ENCODE measurements at places on chromosomes 5 and 9.
A peak's percentile ranks its signal among the peaks of the same experiment; 100 is the strongest.

GRCh38 chr9:22683700-22684075 lies 237.1 kb downstream of the DMRTA1 start:
- DNase-seq = no peak

- DNase-seq = no peak
These were observed 205.2 kb downstream of the AGTPBP1 start for GRCh38 chr9:85536514-85536913.

DNA sequence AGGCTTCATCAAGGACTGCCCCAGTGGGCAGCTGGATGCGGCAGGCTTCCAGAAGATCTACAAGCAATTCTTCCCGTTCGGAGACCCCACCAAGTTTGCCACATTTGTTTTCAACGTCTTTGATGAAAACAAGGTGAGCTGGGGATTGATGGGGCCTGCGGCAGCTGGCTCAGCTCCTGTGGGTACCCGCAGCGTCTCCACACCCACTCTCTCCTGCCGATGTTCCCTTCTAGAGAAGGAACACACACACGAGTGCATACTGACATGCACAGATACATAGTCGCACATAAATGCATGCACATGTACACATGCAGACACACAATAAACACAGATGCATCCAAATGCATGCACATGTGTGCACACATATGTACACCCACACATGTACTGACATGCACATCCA lies 45.6 kb downstream of the NCS1 start:
- no peak for DNase-seq

DNA sequence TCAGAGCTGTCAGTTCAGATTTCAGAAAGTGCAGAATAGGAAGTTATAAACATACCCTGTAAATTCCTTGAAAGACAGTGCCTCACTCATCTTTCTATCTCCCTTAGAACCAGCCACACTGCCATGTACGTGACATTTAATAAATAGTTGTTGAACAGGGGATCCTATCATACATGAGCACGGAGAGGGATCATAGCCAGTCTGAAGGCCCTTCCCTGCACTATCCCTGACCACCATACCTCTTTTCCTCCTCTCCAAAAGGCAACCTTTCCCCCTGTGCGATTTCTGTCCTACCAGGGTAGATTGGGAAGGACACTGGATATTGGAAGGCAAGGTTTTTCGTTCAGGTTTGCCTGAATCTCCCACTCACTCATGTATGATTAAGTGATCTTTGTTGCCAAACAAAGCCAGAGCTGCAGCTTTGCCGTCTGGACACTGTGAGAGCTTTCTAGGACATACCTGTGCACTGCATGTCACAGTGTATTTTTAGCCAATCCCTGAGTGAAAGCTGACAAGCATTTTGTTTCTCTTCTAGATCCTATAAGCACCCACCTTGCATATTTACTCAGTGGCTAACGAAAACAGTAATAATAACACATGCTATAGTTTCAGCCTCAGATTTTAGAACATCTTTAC lies 986.5 kb upstream of the WWC1 start:
- no peak for DNase-seq

- no peak for DNase-seq
These were observed 608 bp downstream of the ELOVL7 start for GRCh38 chr5:60843386-60843935.

DNA sequence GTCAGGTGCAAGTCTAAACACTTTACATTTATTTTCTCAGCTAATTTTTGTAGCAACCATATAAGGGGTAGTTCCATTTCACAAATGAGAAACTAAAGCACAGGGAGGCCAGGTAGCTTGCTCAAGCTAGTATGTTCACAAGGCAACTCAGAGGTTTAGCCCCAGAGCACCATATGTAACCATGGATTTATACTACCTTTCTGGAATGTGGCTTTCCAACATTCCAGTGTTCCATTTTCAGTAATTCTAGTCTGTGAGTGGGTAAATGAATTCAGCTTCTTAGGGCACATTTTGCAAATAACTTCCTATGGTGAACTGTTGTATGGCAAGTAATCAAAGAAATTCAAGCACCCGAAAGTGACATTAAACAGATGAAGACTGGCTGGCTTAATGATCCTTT lies 25.0 kb upstream of the CAST start:
- no peak for DNase-seq

DNA sequence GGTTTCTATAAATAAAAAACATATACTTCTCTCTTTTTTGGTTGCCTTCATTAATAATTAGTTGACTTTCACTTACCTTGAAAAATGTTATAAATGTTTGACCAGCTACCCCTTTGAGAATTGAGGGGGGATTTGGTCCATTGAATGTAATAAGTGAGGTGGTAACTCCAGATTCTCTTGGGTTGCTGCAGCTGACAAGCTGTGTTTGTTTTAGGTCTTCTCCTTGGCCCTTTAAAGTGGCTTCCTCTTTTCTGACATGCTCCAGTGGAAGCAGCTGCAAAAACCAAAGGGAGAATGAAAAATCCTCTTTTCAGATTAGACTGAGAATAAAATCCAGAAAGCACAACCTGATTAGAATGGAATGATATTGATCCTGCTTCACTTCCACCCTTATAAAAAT lies 410.5 kb downstream of the TMEM38B start:
- DNase-seq = no peak

GRCh38 chr5:121408778-121409177 lies 442.9 kb upstream of the FTMT start:
- no peak for DNase-seq

DNA sequence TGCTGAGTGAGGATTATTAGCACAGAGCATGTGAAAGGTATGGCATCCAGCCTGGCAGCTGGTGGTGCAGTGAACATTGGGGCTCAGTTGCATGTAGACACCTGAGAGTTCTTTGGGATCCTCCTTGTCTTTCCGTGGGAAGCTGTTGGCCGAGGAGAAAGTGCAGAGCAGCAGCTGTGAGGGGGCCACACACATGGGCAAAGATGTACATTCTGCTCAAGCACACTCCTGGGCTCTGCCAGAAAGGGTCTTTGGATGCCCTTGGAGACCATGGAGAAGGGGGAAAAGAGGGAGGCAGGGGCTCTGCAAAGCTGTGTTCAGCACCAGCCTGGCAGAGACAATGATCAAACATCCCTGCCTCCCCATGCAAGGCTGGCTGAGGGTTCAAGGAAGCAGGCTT lies 138.7 kb upstream of the PITX1 start:
- no peak for DNase-seq

DNA sequence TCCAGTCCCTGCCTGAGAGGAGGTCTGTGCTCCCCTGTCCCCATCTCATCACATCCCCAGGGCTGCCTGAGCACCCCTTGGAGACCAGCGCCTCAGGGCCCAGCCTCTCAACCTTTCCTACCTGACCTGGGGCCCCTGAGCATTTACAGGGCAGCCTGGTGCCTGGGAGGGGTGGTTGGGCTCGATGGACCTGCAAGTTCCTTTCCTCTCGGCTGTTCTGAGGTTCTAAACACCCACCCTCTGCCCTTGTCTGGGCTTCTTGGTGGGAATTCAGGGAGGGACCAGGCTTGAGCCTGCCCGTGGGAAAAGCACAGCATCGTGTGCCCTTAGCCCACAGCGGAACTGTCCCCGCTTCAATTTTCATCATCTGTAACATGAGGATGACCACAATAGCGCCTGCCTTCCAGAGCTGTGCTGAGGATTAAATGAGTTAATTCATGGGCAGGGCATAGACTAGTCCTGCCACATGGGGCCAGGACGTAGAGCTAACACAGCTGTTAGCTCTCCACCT lies 91.0 kb upstream of the SH3PXD2B start:
- no peak for DNase-seq

- DNase-seq = peak; percentile 60
These were observed 17.0 kb upstream of the CRB2 start for GRCh38 chr9:123338710-123339665.

- no peak for DNase-seq
These were observed 16.0 kb downstream of the TEK start for GRCh38 chr9:27125030-27125429.

DNA sequence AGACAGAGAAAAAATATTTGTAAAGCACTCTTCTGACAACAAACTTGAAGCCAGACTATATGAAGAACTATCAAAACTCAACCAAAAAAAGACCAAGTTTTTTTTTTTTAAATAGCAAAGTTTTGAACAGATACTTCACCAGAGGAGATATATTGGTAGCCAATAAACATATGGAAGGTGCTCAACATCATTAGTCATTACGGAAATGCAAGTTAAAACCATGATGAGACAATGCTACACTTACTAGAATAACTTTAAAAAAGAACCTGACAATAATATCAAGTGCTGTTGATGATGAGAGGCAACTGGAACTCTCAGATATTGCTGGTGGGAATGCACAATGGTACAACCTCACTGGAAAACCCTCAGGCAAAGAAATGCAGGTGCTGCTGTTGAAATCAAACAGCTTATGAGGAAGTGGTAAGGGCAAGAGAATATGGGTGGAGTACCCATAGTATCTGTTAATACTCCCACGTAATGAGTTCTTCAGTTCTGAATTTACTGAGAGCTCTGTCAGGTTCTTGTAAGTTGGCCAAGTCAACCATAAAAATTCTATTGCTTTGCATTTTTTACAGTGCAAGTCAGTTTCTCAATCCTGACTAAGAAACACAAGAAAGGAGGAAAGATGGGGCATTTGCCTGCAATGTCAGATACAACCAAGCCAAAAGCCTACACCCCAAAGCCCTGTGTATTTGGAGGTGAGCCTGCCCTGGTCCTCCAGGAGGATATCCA lies 87.3 kb upstream of the GNAQ start:
- no peak for DNase-seq

DNA sequence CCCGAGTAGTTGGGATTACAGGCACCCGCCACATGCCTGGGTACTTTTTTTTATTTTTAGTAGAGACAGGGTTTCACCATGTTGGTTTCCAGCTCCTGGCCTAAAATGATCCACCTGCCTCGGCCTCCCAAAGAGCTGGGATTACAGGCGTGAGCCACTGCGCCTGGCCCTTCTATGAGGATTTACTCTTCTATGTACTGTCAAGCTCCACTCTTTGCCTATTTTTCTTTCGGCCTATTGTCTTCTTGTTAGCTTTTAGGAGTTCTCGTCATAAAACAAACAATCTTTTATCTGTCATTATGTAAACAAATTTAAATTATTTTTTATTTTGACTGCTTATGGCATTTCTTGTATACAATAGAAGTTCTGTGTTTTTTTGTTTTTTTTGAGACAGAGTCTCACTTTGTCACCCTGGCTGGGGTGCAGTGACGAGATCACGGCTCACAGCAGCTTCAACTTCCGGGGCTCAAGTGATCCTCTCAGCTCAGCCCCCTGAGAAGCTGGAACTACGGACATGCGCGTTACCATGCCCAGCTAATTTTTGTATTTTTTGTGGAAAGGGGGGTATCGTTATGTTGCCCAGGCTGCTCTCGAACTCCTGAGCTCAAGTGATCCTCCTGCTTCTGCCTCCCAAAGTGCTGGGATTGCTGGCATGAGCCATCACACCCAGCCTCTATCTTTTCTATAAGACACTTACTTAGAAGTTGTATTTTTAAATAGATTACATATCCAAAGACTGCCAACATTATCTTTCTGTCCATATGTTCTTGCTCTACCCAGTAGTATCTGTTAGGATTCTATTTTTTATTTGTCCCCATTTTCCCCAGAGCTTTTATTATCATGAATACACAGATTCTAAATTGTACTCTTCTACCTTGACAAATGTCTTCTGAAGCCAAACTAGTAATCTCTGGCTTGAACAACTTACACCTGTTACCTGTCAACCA lies 29.2 kb downstream of the CSNK1A1 start:
- DNase-seq = no peak

DNA sequence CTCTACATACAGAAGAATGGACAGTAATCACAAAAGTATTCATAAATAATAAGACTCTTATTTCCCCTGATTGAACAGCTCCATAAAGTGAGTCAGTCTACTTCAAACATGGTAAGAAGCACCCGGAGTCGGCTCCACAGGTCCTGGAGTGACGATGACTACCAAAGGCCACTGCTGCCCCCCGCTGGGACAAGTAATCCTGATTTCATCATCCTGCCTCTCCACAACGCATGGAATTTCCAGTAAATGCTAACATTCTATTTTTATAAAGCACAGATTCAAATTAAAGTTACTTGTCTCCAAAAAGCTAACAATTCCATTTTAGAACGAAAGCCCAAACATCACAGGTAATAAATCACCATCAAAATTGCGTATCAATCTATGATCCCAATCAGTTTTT lies 16.2 kb downstream of the ATPSCKMT start:
- no peak for DNase-seq

- DNase-seq = no peak
These were observed 21.6 kb upstream of the PAM start for GRCh38 chr5:102733534-102733933.

GRCh38 chr9:110049699-110050450 lies 158.1 kb downstream of the C9orf152 start:
- no peak for DNase-seq

- no peak for DNase-seq
These were observed 7.3 kb downstream of the CSF1R start for GRCh38 chr5:150078802-150079689.

DNA sequence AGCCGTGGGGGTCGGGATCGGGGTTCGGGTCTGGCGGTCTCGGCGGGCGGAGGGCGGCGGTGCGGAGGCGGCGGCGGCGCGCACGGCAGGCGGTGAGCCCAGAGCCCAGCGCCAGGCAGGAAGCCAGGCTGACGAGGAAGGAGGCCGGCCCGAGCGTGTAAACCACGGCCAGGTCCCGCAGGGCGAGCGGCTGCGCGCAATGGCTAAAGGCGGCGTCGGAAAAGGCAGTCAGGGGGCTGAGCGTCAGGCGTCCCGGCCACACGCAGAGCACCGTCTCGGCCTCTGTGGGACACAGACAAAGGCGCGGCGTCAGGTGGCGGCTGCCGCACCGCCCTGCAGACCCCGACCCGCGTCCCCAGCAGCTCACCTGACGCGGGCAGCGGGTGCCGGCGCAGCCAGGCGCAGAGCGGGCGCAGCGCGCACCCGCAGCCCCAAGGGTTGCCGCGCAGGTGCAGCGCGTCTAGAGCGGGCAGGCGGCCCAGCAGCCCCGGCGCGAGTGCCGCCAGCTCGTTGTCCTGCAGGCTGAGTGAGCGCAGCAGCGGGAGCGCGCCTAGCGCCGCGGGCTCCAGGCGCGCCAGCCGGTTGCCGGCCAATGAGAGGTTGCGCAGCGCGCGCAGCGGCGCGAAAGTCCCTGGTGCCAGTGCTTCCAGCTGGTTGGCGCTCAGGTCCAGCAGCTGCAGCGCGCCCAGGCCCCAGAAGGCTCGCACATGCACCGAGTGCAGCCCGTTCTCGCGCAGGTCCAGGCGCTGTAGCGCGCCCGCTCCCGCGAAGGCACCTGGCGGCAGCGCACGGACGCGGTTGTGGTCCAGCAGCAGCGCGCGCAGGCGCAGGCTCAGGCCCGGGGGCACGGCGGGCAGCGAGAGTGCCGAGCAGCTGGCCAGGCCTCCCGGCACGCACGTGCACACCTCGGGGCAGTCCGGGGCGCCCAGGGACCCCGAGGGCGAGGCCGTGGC lies 671 bp downstream of the LRRC26 start:
- DNase-seq = no peak

GRCh38 chr5:31232273-31232888 lies 38.9 kb downstream of the CDH6 start:
- DNase-seq = no peak

DNA sequence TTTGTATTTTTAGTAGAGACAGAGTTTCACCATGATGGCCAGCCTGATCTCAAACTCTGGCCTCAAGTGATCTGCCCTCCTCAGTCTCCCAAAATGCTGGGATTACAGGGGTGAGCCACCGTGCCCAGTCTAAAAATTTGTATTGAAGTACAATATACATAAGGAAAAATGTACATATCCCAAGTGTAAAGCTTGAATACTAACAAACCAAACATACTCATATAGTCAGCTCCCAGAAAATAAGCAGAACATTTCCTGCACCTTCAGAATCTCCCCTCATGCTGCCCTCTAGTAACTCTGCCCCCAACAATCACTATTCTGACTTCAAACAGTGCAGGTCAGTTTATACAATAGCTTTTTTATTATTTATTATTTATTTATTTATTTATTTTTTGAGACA lies 1.6 kb upstream of the NOL6 start:
- no peak for DNase-seq

- no peak for DNase-seq
These were observed 33.3 kb downstream of the NKX2-5 start for GRCh38 chr5:173201636-173202265.
